ENCODE measurements at places on chromosomes 2 and 18.

GRCh38 chr18:62331581-62332356, 6.7 kb downstream of the TNFRSF11A start:
- no peak for DNase-seq

- DNase-seq = peak; percentile 71
These were observed 52.0 kb upstream of the FAM171B start for GRCh38 chr2:186641807-186642321.

- peak; percentile 51 for DNase-seq
These were observed 82.0 kb upstream of the SLC66A3 start for GRCh38 chr2:11073251-11073650.

DNA sequence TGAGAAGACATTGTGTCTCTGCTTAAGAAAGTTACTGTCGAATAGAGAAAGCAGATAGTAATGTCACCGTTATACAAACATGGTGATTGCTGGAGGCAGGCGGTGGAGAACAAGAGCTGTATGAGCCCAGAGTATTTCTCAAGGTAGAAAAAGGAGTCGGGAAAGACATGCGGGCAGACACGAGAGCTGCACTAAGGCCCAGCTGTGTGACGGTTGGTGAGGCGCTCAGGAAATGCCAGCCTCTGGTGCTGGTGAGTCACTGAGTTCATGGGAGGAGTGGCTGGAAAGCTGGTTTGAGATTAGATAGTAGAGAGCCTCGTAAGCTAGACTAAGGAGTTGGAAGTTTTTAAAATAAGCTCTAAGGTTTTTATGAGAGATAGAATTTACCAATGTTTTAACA, 390.9 kb upstream of the TRIB2 start:
- DNase-seq = peak; percentile 20

GRCh38 chr2:46320141-46320567, 22.9 kb downstream of the EPAS1 start:
- peak; percentile 31 for DNase-seq

DNA sequence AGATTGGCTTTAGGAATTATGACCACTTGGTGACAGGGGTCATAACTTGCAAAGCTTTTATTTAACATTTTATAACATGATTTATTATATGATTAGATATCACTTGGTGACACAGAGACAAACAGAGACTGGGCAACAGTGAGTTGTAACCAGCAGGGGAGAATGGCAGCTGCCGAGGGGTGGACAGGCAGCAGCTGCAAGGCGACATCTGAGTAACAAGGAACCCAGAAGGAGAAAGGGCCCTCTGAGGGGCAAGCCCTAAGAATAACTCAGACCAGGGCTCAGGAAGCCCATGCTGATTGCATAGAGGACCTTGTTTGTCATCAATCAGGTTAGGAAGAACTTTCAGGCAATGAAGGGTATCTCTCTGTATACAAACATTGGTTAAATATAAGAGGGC, 339.9 kb upstream of the SOX11 start:
- DNase-seq = no peak

All from fibroblast of skin of abdomen (primary cell).